T follicular helper cell (primary cell): ENCODE measurements at places on chromosomes 12 and 14.

DNA sequence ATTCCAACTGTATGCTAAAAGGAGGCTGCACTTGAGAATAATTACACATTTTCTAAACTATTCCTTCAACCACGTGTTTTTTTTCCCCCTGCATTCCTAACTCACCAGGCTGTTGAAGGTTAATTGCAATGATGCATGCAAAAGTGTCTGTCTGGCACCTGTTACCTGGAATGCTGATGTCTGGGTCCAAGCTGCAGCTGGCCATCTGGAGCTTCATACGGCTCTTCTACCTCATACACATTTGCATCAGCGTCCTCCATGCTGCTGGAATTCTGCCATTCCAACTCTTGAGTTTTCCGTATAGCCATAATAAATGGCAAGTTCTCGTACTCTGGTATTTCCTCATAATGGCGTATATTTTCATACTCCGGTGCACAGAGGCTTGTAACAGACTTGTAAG is 8.6 kb downstream of the FGD6 start:
- no peak for DNase-seq

- DNase-seq = no peak
These were observed 24.3 kb upstream of the EMP1 start for GRCh38 chr12:13171921-13172859.

DNA sequence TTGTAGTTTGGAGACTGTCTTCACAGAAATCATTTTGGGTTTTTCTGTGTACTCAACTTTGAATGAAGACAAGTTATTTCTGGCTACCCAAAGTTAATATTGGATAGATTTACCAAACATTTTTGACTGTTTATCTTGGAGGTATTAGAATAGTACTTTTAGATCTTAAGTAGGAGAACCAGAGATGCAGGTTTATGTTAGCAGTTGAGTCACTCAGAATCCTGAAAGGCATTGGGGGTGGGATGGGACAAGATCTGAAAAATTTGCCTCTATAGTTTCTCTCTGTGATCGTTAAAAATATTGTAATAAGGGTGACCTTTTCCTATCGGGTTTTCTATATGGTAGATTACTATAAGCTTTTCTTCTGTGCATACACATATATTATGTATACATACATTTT is 112.3 kb downstream of the TTC6 start:
- no peak for DNase-seq

DNA sequence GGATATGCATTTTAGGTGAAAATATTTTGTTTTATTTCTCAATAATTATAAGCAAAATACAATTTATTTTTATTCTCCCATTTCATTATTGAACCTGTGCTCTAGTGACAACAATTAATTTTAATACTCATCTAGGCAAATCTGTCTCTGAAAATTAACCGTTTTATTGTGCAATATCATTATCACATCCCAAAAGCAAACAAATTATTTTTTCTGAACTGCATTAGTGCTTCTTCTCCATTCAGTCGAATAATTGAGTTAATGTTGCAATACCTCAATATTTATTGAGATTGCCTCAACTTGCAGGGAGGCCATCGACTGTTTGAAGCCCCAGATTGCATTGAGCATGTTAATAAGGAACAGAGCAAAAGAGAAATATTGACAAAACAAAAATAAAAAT is 303.2 kb upstream of the LRFN5 start:
- no peak for DNase-seq

DNA sequence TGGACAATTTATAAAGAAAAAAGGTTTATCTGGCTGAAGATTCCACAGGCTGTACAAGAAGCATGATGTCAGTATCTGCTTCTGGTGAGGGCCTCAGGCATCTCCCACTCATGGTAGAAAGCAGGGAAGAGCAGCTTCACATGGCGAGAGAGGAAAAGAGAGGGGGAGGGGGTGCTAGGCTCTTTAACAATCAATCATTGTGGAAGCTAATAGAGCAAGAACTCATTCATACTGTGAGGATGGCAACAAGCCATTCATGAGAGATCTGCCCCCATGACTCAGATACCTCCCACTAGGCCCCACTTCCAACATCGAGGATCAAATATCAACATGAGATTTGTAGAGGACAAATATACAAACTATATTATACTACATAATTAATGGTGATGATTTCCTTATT is 361.9 kb upstream of the FAR2 start:
- DNase-seq = no peak

GRCh38 chr12:46390881-46391280 is 18.3 kb upstream of the SLC38A2 start:
- no peak for DNase-seq

DNA sequence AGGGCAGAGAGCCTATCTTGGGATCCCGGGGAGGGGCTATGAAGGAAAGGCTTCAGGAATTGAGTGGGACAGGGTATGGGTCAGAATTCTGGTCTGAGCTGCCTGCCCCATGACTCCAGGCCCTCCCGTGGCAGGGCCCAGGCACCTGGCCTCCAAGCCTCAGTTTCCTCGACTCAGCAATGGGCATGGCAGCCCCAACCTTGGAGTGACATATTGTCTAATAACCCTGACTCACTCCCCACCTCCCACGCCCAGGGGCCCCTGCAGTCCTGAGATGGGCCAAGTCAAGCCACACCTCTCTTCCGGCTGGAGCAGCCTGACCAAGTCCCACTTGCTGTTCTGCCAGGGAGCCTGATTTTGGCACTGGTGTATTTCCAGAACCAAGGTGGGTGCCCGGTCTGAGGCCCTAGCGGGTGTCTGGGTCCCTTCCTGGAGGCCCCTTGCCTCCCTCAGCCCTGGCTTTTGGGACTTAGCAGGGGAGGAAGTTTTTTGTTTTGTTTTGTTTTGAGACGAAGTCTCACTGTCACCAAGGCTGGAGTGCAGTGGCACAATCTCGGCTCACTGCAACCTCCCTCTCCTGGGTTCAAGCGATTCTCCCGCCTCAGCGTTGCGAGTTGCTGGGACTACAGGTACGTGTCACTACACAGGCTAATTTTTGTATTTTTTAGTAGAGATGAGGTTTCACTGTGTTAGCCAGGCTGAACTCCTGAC is 40.3 kb upstream of the RCOR1 start:
- no peak for DNase-seq

DNA sequence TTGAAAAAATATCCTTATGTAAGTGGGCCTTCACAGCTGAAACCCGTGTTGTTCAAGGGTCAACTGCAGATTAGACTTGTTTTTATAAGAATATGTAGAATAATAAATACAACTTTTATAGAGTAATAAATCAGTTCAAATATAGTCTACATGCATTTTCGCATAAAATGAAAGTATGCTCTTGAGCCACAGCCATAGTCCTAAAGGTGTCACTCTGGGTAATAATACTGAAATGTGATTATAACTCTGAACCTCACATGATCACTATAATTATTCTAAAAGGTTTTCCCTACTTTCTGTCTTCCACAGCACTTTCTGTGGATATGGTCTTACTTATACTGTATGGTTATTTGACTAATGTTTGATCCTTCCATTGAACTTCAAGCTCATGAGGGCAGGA is 185.8 kb downstream of the SLC6A15 start:
- no peak for DNase-seq

- DNase-seq = no peak
These were observed 6.6 kb downstream of the FOXG1 start for GRCh38 chr14:28773176-28773575.

DNA sequence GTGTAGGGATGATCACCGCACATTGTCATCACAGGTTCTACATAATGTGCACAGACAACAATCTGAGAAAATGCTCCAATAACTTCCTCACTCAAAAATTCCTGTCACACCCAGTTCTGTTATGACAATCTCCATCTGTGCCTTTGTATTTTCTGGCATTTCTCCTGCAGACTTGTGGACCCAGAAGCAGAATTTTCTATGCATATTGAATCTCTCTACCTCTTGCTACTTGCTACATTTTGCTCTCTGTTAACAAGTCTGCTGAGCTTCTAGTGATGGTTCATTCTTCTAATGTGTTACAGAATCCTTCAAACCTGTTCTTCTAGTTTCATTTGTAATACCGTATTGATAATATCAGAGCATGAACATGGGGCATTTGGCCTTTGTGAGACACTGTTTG is 127.8 kb upstream of the PTPRQ start:
- DNase-seq = no peak

- DNase-seq = no peak
These were observed 190.9 kb upstream of the RASSF8 start for GRCh38 chr12:25767606-25768005.

GRCh38 chr14:22929961-22930364 is 787 bp upstream of the PRMT5 start:
- DNase-seq = no peak
